ENCODE measurements at places on chromosomes 6 and 20.

DNA sequence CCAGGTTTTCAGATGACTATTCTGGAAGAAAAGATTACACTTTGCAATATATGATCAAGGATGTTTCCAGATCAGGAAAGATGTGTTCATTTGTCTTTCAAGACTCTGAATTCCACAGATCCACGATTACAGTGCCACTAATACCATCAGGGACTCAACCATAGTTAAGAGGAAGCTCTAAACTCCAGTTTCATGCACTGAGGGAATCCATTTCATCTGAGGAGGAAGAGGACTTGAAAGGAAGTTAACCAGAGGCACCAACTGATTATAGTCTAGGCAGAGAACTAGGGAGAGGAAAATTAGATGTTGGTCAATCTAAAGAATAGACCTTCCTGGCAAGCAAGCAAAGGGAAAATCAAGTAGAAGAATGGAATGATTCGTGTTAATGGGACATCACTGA is 218.3 kb upstream of the PRDM1 start:
- DNase-seq: no peak

DNA sequence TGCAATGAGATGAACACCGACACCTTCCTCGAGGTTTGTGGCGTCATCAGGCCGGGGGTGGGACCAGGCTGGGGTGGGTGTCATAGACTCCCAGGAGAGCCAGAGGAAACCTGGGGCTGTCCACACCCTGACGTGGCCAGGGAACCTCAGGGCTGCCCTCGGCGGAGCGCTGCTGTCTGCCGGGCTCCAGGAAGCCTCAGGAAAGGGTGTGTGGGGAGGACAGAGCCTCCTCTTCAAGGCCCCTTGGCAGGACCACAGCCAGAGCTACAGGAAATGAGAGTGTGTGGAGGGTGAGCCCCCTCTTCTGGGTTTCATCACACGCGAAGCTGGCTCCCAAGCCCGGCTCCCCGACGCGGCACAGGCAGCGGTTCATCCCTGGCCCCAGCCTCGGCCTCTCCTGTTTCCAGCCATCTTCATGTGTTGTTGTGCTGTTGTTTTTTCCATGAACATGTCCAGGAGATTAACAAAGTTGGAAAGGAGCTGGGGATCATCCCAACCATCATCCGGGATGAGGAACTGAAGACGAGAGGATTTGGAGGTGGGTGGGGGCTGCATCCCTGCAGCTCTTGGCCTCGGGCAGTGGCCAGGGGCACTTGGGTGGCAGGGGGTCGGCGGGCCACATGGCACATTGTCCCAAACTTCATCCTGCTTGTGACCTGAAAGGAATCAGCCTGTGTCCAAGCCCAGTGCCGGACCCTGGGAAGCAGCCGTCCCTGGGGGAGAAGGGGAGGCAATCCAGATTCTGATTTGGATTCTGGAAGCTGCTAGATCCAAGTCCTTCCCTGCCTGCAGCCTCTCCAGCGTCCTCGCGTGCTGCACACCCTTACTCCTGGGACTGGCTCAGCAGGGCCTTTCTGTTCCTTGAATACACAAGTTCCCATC is 6.4 kb downstream of the NPEPL1 start:
- no peak for DNase-seq

DNA sequence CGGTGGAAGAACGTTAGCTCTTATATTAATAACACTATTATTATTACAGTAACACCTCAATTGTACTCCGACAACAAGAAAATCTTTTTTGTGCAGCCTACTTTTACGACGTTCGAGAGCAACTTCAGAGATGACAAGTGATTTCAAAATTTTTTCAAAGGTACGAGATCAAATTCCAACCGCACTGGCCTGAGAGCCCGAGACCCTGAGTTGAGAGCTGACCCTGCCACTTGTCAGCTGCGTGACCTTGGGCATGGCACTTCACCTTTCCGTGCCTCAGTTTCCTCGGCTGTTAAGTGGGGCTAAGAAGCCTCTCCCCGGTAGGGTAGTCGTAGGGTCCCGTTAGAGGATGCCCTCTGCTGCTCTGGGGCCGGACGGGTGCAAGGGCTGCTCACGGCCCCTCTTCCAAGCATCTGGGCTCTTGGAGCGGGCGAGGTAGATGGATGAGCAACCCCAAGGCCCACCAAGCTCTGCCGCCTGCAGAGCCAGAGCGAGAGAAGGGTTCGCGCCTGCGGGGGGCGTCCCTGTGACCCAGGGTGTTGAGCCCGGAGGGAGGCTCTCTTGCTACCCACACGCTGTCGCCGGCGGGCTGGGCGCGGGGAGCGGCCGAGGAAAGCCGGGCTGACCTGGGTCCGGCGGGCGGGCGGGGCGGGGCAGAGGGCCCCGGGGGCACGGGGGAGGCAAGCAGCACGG is 510 bp downstream of the NDRG3 start:
- DNase-seq: no peak

DNA sequence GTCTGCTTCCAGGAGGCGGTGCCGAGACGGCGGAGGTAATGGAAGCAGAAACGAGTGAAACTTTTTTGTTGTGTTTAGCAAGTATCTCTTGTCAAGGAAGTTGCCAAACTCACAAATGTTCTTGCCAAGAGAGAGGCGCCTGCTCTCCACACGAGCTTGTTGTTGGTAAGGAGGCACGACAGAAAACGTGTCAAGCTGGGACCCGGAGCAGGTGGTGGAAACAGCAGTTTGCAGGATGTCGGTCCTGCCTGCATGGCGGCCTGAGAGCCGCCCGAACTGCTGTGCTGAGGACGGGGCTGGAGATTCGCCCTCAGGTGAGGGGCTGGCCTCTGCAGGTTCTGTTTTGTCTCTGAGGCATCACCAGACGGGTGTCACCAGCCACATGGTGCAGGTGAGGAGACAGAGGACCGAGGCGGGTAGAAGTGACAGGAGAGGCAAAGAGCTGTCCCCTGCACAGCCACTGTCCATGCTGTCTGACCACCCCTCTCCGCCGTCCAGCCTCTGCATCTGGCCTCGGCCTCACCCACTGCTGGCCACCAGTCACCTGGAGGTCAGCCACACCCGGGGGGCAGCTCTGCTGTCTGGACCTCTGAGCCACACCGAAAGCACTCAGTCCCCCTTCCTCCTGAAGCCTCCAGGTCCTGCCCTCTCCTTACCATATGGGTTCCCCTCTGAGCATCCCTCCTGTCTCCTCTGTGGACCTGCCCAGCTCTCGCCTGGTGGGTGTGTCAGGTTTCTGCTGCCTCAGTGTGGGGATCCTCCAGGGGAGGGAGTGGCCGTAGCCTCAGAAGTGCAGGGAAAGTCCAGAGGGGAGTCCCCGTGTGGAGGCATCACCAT is 261.5 kb downstream of the TAF4 start:
- no peak for DNase-seq

DNA sequence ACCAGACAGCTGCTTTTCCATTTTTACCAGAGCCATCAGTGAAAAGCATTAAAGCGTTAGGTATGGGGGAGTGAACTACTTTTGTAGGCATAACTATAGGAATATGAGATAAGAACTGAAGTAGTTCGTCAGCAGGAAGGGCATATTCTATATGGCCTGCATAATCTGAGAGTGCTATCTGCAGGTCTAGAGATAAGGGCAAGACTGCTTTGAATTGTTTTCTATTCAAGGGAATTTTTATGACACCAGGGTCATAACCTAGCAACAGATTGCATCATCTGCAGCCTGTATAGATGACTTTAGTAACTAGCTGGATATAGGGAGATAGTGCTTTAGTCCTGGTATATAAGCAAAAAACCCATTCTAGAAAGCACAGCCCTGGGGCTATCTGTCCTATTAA is 437.3 kb upstream of the HTR1E start:
- no peak for DNase-seq

- no peak for DNase-seq
Observed at GRCh38 chr6:73712535-73713173, 16.7 kb downstream of the CD109 start.

DNA sequence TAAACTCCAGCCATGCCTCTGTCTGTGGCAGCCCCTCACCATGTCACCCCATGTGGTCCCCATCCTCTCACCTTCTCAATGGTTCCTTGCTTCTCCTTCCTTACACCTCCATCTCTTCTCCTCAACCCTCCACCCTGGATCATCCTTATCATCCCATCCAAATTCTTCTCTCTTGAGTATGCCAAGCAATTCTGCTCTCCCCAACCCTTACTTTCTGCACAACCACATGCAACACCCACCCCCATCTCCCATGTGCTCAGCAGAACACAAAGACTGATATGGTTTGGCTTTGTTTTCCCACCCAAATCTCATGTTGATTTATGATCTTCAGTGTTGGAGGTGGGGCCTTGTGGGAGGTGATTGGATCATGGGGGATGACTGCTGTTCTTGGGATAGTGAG is 42.5 kb upstream of the RALY start:
- no peak for DNase-seq

DNA sequence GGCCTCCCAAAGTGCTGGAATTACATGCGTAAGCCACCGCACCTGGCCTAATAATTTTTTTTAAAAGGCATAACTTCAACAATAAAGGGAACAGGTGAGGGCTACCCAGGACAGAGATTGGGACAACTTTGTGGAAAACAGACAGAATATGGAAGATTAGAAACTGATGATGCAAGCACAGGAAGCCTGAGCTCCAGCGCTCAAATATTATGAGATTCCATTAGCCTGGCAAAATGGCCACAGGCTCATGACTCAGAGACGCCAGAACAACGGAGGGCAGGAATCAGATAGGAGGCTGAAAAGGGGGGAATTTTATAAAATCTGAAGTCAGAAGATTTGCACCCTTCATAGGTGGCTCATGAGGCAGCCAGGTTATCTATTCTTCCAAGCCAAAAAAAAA is 103.1 kb upstream of the MRPS10 start:
- DNase-seq: no peak

GRCh38 chr6:75135450-75135849 is 70.4 kb downstream of the COL12A1 start:
- no peak for DNase-seq

DNA sequence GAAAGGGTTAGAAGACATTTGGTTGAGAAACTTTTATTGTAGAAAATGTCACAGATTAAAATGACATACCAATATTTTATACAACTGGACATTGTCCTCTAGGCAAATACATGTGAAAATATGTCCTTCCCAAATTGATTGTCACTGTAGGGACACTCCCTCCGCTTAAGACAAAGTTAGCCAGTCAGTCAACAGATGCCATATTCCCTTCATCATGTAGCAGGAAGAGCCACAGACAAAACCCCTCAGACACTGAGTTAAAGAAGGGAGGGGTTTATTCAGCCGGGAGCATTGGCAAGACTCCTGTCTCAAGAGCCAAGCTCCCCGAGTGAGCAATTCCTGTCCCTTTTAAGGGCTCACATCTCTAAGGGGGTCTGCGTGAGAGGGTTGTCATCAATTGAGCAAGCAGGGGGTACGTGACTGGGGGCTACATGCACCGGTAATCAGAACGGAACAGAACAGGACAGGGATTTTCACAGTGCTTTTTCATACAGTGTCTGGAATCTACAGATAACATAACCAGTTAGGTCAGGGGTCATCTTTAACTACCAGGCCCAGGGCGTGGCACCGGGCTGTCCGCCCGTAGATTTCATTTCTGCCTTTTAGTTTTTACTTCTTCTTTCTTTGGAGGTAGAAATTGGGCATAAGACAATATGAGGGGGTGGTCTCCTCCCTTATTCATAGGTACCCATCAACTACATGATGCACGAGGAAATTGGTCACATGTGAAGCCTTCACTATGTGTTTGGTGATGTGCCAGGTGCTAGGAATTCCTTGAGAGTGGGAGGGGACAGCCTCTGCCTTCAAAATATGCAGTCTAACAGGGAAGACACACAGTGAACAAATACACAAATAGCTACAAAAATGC is 155.7 kb upstream of the CDYL start:
- DNase-seq: no peak

- DNase-seq: no peak
Observed at GRCh38 chr20:56166781-56167465, 81.6 kb upstream of the MC3R start.

- DNase-seq: no peak
Observed at GRCh38 chr20:8168785-8169288, 36.8 kb downstream of the PLCB1 start.

GRCh38 chr20:44666066-44666465 is 14.6 kb upstream of the ADA start:
- no peak for DNase-seq

DNA sequence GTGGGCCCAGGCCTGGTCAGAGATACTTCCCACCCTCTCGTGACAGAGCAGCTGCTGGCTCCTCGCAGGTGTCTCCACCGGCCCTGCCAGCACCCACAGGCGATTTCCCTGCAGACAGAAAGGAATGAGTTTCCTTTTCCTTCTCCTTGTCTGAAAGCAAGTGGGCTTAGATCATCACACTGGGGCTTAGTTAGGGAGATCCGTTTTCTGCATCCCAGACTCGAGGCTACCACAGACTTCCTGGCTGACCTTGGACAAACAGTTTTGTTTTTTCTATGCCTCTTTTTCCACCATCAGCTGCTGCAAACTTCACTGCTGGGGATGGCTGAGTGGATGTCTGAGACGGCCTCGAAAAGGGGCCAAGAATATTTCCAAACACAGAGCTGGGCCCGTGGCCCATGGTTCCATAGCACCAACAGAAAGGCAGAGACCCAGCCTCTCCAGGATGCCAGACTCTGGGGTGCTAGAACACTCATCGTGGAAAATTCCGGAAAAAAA is 86.5 kb downstream of the BANF2 start:
- DNase-seq: no peak

DNA sequence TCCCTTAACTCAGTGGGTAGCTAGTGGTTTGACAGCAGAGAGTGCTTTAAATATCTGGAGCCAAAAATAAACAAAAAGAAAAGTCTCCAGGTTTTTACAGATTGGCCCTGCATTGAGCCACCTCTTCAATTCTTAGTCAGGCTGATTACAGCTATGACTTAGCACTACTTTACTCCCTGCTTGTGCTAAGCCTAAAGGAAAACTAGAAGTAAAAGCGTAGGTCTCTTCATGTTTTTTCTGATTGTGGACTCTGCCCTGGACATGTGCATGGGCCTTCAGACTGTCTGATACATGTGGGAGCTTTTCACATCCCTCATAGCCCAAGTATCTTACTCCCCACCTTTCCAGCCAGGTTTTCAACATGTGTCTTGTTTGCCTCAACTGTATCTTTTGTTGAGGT is 33.3 kb downstream of the KPNA5 start:
- no peak for DNase-seq

DNA sequence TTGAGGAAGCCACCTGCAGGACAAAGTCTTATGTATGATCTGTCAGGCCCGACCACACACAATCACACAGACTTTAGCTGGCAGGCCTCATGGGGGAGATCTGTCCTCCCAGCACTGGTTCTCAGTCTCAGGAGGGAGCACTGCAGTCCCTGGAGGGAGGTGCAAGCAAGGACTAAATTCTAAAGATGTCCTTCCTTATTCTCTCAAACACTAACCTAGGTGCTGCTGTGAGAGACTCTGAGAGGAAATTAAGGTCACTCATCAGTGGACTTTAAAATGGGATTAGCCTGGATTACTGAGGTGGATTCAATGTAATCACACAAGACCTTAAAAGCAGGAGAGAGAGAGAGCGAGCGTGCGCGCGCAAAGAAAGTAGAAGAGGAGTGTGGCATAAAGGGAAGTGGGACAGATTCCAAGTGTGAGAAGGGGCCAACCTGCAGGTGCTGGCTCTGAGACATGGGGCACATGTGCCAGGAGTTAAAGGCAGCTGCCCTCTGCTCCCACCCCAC is 14.3 kb downstream of the GLO1 start:
- DNase-seq: no peak

Data from activated CD4-positive, alpha-beta T cell treated with anti-CD3 and anti-CD28 coated beads, Interleukin-2, amount 50 U/mL, for 4 hours (primary cell).